ENCODE measurements at places on chromosomes 5 and 9.

GRCh38 chr5:57751710-57752109, 269.1 kb upstream of the ACTBL2 start:
- DNase-seq = no peak

DNA sequence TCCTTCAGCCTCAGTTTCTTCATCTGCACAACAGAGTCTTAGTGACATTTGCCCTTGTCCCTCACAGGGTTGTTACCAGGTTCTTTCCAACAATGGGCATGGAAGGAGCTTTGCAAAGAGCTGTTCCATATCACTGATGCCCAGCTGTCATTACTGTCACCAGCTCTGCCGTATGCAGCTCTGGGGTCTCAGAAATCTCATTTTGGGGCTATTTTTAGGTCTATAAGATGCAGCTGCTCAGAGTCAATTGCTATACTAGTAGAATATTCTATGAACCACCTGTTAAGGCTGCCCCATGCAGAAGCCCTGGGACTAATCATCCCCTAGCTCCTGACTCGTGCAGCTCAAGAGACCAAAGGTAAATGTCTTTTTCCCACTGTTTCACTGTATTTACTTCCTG, 105.1 kb upstream of the TNPO1 start:
- no peak for DNase-seq

- DNase-seq = no peak
Observed at GRCh38 chr5:176366232-176366894, 1.1 kb downstream of the ARL10 start.

DNA sequence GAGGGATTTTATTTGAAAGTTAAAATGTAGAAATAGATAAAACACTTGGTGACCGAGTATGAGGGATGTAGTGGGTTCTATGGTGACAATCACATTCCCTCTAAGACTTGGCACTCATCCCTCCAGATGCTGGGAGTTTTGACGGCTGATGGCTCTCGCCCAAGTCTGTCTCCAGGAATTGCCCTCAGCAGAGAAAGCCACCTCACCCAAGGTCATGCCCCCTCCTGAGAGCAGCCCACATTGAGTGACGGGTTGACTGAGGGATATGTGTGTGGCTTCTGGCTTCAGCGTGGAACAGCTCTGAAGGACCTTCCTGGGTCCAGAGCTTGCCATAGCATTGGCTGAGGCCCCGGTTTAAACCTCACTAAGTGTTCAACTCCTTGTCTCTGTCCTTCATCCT, 19.4 kb downstream of the CAVIN4 start:
- no peak for DNase-seq

DNA sequence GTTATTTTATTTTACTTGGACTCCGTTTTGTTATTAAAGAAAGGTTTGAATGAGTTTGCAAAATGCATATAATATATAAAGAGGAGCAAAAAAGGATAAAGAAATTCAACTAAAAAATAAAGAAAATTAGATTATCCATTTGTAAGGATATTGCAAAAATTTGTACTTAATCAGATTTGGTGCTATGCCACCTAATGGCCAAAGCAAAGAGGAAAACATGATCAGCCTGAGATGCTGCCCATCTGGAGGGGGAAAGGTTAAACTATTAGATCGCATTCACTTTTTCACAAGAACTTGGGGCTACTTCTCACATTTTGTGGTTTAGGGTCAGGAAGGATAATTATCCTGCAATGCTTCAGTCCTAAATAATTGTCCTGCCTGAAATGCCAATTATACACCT, 350.6 kb downstream of the MLLT3 start:
- DNase-seq = no peak

- DNase-seq = no peak
Observed at GRCh38 chr5:74196233-74196632, 444.3 kb downstream of the ENC1 start.

GRCh38 chr5:150305095-150305494, 2.4 kb upstream of the ARSI start:
- DNase-seq = no peak

DNA sequence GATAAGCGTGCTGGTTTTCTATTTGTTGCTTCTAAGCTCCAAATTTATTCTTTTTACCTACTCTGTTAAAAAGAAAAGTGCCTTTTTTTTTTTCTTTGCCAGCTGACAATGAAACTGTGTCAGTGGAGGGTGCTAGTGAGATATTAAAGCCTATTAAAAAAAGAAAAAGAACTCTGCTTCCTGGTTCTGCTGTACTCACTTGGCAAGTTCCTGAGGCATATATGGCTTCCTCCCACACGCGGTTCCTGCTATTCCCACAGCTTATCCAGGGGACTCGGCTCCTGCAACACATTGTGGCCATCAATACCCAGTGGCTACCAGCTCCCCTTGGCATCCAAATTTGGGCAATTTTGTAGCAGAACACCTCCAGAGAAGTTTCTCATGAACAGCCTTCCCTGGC, 1977.7 kb upstream of the CDH9 start:
- DNase-seq = no peak

- DNase-seq = no peak
Observed at GRCh38 chr5:59321642-59322041, 571.9 kb downstream of the PDE4D start.

DNA sequence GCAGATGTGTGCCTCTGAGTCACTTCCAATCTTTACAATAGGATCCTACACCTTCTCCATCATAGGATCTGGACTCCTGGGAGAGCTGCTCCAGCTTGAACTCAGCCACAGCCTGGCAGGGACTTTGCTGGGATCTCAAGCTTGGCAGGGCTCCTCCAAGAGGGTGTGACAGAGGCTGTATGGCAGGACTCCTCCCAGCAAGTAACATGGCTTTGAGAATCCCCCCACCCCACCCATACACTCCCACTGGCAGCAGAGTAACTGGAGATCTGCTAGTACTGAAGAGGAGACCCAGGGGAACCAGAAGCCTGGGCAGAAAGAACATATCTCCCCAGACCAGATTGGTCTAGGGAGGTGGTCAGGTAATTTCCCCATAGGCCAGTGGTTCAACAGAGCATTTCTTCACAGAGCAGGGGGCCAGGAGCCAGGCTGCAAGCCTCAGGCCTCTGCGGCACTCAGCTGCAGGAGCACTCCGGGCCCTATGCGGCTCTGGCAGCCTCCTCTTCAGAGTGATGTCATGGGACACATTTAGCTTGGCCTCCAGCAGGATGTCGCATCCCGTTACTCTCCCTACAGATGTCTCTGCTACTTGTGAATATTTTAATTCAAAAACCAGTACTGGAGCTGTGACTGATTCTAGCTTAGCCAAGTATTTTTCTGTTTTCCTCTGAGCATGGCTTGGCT, 1.7 kb upstream of the ACSL6 start:
- no peak for DNase-seq

DNA sequence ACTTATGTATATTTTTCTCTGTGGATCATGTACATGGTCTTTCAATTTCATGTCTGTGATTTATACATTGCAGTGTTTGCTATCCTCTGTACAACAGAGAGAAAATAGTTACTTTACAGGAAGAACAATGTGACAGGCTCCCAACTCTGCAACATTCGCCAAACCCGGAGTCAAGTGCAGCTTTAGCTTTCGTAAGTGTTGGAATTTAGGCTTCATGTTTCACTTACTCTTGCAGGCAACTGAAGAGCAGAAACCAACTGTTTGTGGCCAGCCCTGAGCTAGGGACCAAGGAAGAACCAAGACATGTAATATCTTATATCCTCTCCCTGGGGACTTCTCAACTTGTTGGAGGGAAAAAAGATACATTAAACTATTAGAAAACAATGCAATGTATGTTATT, 147.9 kb downstream of the C5orf15 start:
- no peak for DNase-seq

DNA sequence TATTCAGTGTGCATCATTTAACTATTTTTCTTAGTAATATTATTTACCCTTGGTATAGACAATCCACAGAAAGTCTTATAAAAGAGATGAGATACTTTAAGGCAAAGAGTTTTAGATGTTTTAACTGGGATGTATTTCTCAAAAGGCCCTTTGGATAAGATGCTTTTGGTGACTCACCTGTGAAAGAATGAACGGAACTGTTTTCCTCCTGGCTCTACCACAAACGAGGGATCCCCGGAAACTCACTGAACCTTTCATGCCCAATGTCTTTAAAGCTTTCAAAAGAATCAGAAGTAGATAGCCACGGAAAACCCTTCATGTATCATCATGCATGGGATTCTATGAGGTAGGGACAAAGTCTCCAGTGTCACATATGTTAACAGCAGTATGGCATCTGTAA, 1.6 kb downstream of the ZNF782 start:
- no peak for DNase-seq

- no peak for DNase-seq
Observed at GRCh38 chr9:87157366-87158031, 210.2 kb upstream of the GAS1 start.

DNA sequence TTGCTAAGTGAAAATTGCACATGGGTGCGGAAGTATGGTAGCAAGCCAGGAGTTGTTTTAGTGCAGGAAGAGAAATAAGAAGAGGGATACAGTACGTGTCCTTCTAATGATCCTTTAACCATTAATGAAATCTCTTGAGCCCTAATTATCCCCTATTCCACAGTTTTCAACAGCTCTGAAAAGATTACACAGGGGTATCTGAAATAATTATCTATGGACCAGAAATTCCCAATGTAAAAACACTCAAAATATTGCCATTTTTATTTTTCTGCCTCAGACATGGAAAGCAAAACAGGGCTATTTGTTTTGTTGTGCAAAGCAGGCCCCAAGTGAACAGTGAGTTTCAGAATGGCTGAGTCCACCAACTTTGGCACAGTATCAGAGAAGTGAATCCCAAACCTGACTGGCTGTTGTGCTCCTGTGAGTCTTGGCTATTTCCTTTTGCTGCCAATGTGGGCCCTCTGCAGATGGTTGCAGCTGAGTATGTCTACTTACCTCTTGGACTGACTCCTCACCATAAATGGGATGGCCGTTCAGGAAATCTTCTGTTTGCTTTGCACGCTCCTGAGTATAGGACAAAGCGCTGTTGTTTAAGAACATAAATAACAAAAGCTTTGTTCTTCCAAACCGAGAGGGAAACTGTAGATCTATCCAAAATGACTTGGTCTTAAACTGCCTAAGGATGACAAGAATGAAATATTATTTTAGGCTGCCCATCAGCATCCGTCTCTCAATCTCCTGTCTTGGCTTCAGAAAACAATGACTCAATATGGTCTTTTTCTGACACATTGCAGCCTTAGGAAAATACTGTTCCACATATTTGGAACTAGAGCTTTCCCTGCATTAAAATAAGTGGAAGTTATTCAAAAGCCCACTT, 204.1 kb downstream of the DEPDC1B start:
- DNase-seq = no peak

GRCh38 chr5:54651482-54652076, 134.0 kb downstream of the SNX18 start:
- no peak for DNase-seq

GRCh38 chr5:76083555-76084495, 642 bp downstream of the SV2C start:
- no peak for DNase-seq

GRCh38 chr9:8143677-8144076, 344.1 kb upstream of the DMAC1 start:
- no peak for DNase-seq

DNA sequence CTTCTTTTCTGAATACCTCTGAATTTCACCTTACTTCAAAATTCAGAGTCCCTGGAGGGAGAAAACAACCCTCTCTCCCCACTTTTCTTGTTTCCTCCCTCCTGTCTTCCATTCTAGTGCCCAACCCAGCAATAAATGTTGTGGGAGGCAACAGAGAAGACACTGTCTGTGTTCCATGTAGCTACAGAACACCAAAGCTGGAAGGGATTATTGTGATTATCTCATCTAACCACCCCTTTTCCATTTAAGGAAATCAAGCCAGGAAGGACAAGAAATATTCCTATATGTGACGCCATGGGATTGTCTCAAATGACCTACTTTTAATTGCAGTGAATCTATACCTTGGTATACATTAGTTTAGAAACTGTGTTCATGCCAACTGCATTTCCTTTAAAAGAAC, 476.6 kb upstream of the TNC start:
- DNase-seq = no peak

DNA sequence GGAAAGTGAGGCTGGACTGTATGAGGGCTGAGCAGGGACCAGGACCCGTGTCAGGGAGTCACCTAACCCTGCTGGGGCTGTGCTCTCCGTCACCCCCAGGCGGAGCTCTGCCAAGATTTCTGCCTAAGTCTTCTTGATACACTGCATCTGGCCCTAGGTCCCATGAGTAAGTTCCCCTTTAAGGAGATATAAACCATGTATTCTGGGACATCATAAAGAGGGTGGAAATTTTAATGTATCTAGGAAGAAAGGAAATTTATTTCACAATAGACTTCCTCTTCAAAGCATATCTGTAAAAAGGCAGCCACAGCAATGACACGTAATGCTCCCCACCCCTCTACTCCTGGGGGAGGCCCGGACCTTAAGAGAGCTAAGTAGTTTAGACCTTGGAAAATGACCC, 183.4 kb downstream of the FBXL7 start:
- DNase-seq = no peak

GRCh38 chr9:27569406-27569805, 3.9 kb downstream of the C9orf72 start:
- no peak for DNase-seq

DNA sequence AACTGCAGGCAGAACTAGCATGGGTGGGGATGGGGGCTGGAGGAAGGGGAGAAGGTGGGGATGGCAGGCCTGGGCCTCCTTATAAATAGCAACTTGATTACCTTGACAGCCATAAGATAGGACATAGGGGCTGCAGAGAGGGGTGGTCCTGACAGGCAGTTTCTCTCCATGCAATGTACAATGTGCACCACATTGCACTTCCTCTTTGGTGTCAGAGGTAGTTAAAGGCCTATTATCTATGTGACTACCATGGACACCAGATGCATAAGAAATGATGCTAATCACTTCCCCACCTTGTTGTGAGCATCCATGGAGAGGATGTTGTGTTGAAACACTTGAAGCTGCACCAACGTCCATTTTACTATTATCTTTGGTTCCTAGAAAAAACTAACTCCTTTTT, 20.2 kb upstream of the SUB1 start:
- no peak for DNase-seq

GRCh38 chr9:7118633-7119032, 360.9 kb downstream of the KDM4C start:
- DNase-seq = no peak

Data from GM19239 (cell line).